Activated CD4-positive, alpha-beta T cell treated with anti-CD3 and anti-CD28 coated beads, Interleukin-2, amount 50 U/mL, for 16 hours (primary cell): ENCODE measurements at places on chromosomes 11 and 22.

DNA sequence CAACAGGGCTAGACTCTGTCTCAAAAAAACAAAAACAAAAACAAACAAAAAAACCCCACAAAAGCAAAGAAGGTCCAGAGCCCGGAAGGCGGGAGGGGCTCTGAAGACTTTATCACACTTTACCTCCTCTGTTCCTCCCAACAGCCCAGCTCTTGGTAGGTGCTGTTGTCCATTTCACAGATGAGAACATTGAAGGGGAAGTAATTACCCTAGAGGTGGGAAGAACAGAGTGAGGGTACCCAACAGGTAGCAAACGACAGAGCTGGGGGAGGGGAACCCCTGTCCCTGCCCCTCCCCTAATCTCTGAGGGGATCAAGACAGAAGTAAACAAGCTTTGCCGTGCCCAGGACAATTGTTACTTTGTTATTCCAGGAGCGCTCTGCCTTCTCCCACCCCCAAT is 1.0 kb upstream of the BIK start:
- DNase-seq, result no peak

DNA sequence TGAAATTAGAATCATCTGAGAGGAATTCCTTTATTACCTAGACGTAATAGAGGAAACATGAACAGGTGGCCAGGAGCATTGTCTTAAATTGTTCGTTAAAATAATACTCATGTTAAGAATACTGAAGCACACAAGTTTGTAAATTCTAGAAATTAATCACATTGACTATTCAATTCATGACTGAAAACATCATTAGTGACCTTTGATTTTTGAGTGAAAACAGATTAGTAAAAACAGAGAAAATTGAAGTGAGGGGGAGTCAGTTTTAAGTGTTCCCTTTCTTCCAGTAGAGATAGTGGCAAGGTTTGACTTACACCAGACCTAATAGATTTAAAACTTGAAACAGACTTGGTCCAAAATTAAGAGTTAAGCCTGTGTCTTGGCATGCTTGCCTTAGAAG is 1.4 kb downstream of the ZFP91 start:
- DNase-seq, result peak; percentile 39

- DNase-seq, result no peak
Observed at GRCh38 chr11:66951135-66951534, 7.0 kb downstream of the PC start.

DNA sequence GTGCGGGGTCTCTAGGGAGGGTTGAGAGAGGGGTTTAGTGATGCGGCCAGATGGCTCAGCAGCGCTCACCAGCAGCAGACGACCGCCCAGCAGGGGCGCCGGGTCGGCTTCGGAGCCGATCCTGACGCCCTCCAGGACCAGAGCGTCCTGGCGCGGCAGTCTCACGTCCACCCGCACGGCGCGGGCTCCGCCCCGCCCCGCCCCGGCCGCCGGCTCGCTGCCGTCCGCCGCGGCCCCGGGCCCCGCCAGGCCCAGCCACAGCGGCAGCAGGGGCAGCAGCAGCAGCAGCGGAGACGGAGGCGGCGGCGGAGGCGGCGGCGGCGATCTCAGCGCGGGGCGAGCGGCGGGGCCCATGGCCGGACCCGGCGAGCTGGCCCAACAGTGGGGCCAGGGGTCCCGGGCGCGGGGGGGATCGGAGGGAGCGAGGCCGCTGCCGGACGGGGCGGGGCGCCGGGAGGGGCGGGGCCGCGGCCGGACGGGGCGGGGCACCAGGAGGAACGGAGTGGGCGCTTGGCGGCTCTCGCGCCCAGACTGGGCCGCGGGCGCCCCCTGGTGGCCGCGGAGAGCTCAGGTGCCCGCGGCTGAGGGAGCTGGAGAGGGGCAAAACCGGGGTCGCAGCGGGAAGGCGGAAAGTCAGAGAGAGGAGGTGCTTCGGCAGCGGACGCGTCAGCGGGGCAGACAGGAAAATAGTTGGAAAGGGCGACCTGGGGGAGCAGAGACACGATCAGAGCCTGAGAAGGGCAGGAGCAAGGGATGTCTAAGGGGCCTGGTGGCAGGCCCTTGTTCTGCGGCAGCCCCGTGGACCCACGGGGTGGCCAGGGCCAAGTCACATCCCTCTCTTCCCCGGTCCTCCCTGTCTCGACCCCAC is at the start of gene RNF215:
Gene RNF215 (minus strand): TSS at position 452 of the 868 bp plus-strand sequence. CDS start 98 bp downstream, at position 354.
- DNase-seq, result peak; percentile 83

DNA sequence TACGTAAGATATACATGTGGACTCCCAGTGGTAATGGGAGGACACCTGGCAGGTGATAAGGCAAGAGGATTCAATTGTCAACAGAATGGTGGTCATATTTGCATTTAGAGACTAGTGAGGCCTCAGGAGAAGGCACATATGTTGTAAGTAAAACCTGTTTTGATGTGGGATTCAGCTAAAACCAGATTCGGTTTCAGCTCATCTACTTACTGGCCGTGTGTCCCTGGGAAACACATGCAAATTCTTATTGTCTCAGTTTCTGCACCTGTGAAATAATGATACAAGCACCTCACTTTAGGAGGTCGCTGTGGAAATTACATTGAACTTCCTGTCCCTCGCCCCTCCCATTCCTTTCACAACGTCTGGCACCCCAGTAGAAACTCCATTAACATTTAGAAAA is 78.9 kb upstream of the FIBIN start:
- DNase-seq, result no peak

GRCh38 chr11:61890529-61891330 is 615 bp downstream of the FADS3 start:
- peak; percentile 20 for DNase-seq

DNA sequence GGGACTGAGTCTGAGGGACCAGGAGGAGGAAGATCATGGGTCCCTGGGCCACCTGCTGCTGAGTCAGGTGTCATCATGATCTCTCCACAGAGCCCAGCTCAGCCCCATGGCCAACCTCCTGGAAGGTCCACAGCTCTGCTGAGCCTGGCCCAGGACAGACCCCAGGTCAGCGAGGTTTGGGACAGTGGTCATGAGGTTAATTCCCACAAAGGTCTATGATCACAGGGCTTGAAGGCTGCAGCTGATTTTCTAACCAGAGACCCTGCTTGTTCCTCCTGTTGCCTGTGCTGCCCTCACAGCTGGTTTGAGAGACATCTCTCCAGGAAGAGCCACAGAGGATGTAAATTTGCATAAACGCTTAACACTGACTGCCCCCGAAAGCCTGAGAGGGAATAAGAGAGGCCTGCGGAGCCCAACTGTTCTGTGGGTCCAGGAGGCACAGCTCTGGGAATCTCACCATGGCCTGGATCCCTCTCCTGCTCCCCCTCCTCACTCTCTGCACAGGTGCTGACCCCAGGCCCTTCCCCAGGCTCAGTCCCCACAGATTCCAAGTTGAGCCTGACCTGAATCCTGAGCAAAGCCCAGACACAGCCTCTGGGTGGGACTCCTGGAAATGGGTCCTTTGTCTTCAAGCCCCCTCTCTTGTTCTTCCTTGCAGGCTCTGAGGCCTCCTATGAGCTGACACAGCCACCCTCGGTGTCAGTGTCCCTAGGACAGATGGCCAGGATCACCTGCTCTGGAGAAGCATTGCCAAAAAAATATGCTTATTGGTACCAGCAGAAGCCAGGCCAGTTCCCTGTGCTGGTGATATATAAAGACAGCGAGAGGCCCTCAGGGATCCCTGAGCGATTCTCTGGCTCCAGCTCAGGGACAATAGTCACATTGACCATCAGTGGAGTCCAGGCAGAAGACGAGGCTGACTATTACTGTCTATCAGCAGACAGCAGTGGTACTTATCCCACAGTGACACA is 102.8 kb downstream of the GGTLC2 start:
- DNase-seq, result no peak

DNA sequence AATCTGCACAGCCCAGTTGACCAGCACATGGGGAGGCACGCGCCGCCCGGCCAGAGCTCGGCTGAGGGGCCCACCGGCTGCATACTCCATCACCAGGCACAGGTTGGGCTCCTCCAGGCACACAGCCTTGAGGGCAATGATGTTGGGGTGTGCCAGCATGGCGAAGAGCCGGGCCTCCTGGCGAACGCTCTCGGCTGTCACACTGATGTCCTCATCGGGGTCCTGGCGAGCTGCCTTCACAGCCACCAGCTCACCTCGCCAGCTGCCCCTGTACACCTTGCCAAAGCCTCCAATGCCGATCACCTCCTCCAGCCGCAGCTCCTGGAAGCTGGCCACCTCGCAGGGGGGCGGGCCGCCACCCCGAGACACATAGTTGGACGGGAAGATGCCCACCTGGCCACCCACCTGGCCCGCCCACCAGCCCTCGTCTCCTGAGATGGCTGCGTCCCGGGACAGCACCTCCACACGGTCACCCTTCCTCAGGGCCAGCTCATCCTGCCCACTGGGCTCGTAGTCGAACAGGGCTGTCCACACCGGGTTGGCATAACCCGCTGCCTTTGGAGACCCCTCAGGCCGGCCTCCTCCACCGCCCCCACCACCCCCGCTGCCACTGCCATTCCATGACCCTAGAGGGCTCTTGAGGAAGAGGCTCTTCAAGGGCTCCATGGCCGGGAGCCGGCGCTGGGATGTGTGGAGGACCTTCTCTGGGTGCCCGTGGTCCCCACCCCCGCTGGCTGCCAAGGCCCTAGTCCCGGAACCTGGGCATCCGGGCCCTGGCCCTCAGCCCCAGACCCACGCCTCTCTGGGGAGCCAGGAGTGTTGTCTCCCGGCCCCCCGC is 711 bp downstream of the MAP3K11 start:
- no peak for DNase-seq

- no peak for DNase-seq
Observed at GRCh38 chr11:15893080-15893492, 463.3 kb downstream of the SOX6 start.

DNA sequence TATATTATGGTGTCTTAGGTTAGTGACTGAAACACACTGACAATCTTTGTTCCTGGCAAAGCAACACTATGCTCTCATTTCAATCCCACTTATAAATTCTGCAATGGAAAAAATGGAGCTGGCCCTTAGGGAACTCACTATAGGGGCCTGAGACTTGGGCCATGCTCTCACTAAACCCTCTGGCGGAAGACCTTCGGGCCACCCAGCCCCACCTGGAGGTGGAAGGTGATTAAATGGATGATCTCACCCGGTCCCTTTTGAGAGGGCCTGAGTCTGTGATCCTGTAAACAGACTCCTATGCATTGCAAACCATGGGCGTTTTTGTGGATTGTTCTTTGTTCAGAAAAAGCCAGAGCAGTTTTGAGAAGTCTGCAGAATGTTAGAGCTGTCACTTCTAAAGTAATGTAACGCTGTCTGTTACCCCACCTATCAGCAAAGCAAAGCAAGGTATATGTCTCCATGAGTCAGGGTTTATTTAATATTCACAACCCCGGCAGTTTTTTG is 17.0 kb upstream of the CDON start:
- no peak for DNase-seq

- DNase-seq, result no peak
Observed at GRCh38 chr11:27433742-27434141, 38.8 kb downstream of the LGR4 start.

DNA sequence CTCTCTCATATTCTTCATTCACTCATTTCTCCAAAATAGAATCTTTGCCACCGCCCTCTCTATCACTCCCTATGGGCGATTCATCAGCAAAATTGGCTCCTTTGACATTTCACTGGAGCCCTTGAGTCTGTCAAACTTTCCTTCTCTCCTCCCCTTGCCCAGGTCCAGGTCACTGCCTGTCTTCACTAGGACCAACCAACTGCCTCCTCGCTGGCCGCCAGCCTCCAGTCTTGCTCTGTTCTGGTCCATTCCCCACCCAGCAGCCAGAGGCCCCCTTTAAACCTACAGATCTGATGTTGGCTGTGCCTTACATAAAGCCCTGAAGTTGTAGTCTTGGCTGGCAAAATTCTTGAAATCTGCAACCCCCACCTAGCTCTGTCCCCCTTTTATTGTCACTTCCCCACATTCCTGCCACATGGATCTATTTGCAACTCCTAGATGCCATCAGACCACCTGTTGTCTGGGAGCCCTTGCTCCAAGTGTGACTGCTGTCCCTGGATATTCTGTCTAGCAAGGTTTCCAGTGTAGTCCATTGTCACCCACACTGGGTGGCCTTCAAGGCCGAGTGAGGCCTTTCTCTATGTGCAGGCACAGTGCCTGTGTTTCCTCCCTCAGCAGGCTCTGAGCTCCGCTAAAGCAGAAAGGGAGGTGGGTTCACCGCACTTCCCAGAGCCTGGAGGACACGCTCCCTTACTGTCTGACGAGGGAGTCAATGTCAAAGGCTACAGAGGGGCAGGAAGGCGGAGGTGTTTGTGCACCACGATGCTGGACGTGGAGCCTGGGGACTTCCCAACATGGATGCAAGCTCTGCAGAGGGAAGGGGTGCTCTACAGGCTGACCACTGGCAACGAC is 25.5 kb downstream of the MYEOV start:
- no peak for DNase-seq

GRCh38 chr11:77049026-77049425 is 14.8 kb downstream of the B3GNT6 start:
- no peak for DNase-seq

- peak; percentile 24 for DNase-seq
Observed at GRCh38 chr11:65503949-65504673, 5.3 kb downstream of the MALAT1 start.

DNA sequence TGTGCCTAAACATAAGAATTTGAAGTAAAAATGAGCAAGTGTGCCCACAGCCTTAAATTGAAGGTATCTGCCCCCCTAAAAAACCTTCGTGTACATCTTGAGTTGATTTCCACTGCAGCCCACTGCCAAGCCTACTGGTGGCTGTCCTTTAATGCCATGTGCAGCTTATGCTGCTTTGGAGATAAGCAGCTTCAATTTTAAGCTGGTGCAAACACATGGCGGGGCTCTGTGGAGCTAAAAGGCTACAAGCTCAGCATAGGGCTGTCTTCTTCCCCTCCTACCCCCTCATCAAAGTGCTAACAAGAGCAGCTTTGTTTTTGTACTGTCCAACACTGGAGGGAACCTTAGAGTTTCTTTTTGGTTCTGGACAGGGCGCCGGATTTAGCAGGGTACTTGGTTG is 128.5 kb upstream of the LMO1 start:
- no peak for DNase-seq

DNA sequence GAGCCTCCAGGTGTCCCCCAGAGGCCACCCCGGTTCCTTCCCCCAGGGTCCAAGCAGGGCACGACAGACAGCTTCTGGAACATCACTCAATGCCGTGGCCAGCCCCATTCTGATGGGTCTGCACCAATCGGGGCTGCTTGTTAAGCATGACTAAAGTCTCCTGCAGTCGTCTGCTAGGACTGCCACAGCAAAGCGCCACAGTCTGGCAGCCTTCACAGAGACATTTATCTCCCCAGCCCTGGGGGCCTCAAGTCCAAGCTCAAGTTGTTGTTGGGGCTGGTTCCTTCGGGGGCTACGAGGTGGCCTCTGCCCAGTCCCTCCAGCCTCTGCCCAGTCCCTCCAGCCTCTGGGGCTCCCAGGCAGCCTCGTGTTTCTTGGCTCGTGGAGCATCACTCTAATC is 14.0 kb upstream of the CD81 start:
- DNase-seq, result no peak
